H9 (cell line): ENCODE measurements at places on chromosomes 7 and 10. TPM values are rescaled to one million over a fixed set of nuclear protein-coding genes. Genes with fewer than 3 reads are reported as not detected.

The EPC1 gene
- total RNA-seq = 32.5 and 33.5 TPM in 2 replicates

The NEUROD6 gene
- total RNA-seq = not detected in 2 replicates

DNA sequence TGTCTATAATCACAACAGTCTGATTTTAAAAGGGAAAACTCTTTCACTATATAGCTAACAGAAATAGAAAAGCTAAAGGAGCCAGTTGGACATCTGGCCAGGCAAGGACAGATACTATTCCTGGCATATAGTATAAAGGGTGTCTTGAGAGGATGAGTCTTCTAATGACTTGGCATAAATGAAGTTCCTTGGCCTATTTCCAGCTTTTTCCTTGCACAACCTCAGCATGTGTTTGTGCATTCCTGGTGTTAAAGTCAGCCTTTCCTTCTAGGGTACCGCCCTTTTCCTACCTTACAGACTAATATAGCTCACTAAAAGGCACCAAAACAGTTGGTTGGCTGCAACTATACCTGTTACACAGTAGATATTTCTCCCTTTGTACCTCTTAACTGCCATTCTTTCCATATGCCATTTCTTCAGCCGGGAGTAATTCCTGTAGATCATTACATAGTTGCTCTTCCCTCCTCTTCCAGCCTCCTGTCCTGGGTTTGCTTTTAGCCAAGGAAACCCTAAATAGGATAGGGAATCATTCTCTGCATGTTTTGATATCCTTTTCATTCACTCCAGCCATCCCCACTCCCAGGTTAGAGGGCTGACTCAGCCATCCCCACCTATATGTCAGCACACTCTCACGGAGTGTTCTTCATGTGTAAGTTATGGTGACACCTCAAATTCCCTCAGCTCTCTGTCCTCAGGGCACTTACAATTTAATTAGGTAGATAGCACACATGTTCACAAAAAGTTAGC lies 102.1 kb upstream of the MDFIC start:
- H3K36me3 ChIP-seq = no peaks in the 10 kb centered on the region
- no peaks in the 10 kb centered on the region for H3K27me3 ChIP-seq
- no peak for DNase-seq
- no peak overlapping the region for H3K4me3 ChIP-seq
- H3K27ac ChIP-seq = no peak overlapping the region

DNA sequence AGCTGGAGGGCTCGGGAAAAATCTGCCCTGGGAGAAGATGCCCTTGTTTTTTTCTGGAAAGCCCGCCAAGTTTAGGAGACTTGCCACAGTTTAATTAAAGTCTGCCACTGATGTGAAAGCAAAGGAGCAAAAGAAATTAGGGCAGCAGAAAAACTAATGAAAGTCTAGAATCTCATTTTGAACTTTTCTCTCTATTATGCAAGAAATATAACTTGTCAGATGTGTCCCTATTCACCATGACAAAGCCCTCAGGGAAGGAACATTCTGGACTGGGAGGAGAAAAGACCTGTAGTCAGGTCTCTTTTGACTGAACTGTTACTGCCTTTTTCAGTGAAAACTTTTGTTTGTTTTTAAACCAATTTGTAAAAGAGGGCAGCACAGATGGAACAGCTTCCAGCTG lies 715.5 kb downstream of the SORCS3 start:
- no peak for DNase-seq
- no peaks in the 10 kb centered on the region for H3K4me1 ChIP-seq
- H3K36me3 ChIP-seq = peaks cover 3% of the 10 kb centered on the region; the same call in 2 of the 3 replicates
- H3K27me3 ChIP-seq = no peaks in the 10 kb centered on the region

- no peak for DNase-seq
- no peaks in the 10 kb centered on the region for H3K36me3 ChIP-seq
- no peak overlapping the region for H3K4me3 ChIP-seq
- no peak overlapping the region for H3K27ac ChIP-seq
- peaks cover 7% of the 10 kb centered on the region; the same call in 1 of the 2 replicates for H3K27me3 ChIP-seq
Measured at GRCh38 chr10:79932841-79933379, 16.0 kb downstream of the SFTPD start.

DNA sequence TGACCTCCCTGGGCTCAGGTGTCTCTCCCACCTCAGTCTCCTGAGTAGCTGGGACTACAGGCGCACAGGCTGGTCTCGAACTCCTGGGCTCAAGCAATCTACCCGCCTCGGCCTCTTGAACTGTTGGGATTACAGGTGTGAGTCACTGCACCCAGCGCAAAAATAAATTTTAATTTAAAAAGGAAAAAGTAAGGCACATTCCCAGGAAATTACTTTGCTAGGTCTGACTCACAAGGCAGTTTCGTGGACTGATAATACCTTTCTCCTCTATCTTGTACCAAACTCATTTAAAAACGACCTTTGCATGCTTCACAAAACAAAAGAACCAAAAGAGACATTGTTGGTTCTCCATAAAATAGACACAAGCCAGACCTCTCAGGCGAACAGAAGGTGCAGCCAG lies 29.7 kb downstream of the PARP12 start:
- no peaks in the 10 kb centered on the region for H3K4me1 ChIP-seq
- H3K27ac ChIP-seq = no peak overlapping the region
- no peaks in the 10 kb centered on the region for H3K27me3 ChIP-seq
- no peak overlapping the region for H3K4me3 ChIP-seq

DNA sequence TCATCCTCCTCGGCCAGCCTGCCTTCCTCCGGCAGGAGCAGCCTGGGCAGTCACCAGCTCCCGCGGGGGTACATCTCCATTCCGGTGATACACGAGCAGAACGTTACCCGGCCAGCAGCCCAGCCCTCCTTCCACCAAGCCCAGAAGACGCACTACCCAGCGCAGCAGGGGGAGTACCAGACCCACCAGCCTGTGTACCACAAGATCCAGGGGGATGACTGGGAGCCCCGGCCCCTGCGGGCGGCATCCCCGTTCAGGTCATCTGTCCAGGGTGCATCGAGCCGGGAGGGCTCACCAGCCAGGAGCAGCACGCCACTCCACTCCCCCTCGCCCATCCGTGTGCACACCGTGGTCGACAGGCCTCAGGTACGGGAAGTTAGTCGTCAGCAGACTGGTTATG lies 21.1 kb downstream of the BAG3 start:
- no peak overlapping the region for H3K4me3 ChIP-seq
- H3K27ac ChIP-seq = no peak overlapping the region
- no peaks in the 10 kb centered on the region for H3K27me3 ChIP-seq
- peaks cover 45% of the 10 kb centered on the region for H3K36me3 ChIP-seq
- no peak for DNase-seq

DNA sequence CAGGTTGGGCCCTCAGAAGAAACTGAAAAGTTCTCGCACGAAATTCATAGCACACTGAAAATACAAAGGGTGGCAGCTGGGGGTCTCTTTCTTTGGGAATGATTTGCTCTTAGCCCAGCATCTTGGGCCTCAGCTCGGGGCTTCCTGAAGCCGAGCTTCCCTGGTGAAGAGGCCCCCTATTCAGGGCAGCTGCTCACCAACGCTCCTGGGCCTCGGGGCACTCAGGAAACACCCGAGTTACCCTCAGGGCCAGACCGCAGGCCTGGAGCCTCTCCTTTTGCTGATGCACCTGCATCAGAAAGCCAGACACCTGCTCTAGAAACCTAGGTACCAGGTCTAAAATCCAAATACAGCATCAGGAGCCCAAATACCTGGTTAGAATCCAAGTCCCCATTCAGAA lies 85.5 kb downstream of the PTPRE start:
- no peaks in the 10 kb centered on the region for H3K4me1 ChIP-seq
